Kidney (tissue), 22 donors: ENCODE measurements at places on chromosomes 5 and 9. TPM values are rescaled to one million over a fixed set of nuclear protein-coding genes. Genes with fewer than 3 reads are reported as not detected.
A peak's percentile ranks its signal among the peaks of the same experiment; 100 is the strongest.

DNA sequence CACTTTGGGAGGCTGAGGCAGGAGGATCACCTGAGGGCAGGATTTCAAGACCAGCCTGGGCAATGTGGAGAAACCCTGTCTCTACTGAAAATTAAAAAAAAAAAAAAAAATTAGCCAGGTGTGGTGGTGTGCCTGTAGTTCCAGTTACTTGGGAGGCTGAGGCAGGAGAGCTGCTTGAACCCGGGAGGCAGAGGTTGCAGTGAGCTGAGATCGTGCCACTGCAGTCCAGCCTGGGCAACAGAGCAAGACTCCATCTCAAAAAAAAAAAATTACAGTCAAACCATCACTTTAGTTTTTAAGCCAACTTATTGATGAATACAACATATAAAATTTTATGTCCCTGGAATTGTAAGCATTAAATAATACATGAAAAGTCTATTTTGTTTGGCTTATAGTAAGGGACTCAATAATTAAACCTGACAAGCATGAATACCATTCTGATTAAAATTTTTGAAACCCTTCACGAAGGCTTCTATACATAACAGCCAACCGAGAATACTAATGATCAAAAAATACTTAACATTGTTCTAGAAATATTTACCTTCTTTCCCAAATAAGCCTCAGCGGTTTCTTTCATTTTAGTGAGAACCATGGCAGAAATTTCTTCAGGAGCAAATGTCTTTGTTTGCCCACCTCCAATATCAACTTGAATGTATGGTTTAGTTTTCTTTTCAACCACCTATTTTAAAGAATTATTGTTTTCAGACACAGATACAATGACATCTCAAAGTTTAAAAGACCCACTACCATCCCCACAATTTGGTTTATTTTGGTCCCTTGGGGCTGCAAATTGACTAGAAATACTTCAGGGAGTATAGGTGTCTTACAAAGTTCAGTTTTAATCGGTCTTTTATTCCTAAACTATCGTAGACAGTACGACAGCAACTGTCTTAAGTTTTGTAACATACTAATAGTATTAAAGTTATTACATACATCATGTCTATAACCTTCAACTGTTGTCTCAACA lies 1.2 kb downstream of the HSPA5 start:
- H3K36me3 ChIP-seq, result peaks cover 40% of the 10 kb centered on the region
- no peak overlapping the region for H3K27ac ChIP-seq
- peaks cover 6% of the 10 kb centered on the region for H3K4me1 ChIP-seq
- peak overlapping the region; percentile 83 for H3K4me3 ChIP-seq
- no peak for DNase-seq
- H3K27me3 ChIP-seq, result no peaks in the 10 kb centered on the region

GRCh38 chr5:159207222-159207685 lies 2.1 kb downstream of the RNF145 start:
- H3K27me3 ChIP-seq, result no peaks in the 10 kb centered on the region
- no peaks in the 10 kb centered on the region for H3K36me3 ChIP-seq
- no peak for DNase-seq
- peaks cover 2% of the 10 kb centered on the region for H3K4me1 ChIP-seq
- H3K4me3 ChIP-seq, result peak overlapping the region; percentile 87
- peak overlapping the region; percentile 88 for H3K27ac ChIP-seq

DNA sequence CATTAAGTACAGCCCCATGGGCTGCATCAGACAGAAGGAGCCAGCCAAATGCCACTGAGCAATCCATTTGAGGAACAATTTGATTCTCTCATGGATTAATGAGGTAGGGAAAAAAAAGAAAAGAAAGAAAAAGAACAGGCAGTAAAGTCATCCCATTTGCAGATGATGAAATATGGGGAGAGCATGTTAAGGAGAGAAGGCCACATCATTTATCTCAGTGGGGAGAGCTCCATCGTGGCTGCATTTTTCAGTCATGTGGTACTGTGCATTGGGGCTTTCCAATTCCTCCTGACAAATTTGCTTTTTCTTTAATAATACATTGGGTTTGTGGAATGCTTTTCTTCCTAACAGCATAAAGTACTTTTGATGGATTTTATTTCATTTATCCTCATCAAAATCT lies 375.2 kb upstream of the TLE4 start:
- H3K4me1 ChIP-seq, result no peaks in the 10 kb centered on the region
- no peak for DNase-seq
- no peak overlapping the region for H3K4me3 ChIP-seq
- H3K27me3 ChIP-seq, result no peaks in the 10 kb centered on the region
- no peaks in the 10 kb centered on the region for H3K36me3 ChIP-seq
- H3K27ac ChIP-seq, result no peak overlapping the region

- no peaks in the 10 kb centered on the region for H3K36me3 ChIP-seq
- H3K4me1 ChIP-seq, result no peaks in the 10 kb centered on the region
- no peaks in the 10 kb centered on the region for H3K27me3 ChIP-seq
- no peak for DNase-seq
- H3K4me3 ChIP-seq, result no peak overlapping the region
Observed at GRCh38 chr9:134800791-134801339, 79.7 kb upstream of the FCN2 start.

DNA sequence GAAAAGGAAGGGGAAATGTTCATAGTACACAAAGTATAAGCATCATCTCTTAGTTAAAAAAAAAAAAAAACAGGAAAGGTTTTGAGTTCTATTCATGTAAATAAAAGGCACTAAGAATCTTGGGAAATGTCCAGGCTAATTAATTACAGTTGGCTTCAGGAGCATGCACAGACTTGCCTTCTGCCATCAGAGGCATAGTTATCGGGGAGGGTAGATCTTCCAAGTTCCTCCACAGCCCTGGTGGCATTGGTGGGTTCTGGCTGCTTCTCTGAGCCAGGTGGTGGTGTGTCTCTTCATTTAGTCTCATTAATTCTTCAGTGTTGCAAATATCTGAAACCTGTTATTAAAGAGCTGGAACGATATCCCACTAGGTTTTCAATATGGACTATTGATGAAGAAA lies 85.2 kb downstream of the TMEM252 start:
- H3K36me3 ChIP-seq, result no peaks in the 10 kb centered on the region
- H3K27ac ChIP-seq, result no peak overlapping the region
- H3K4me1 ChIP-seq, result no peaks in the 10 kb centered on the region
- H3K4me3 ChIP-seq, result no peak overlapping the region
- H3K27me3 ChIP-seq, result no peaks in the 10 kb centered on the region

DNA sequence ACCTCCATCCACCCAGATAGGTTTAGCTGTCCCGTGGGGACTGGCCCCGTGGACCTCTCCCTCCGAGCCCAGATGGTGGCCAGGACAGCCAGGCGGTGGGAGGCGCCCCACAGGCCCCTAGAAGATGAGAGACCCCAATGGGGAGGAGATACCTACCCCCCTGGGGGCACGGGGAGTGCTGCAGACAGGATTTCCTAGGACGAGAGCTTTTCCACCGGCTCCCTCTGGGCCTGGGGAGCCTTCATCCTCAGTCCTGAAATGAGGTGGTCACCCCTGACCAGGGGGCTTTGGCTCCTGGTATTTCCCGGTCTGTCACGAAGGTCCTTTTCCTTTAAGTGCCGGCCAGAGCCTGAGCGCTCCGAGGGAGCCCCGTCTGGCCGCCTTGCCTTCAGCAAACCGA lies 46.8 kb downstream of the MRPL36 start:
- no peaks in the 10 kb centered on the region for H3K27me3 ChIP-seq
- H3K36me3 ChIP-seq, result no peaks in the 10 kb centered on the region
- DNase-seq, result peak; percentile 23

GRCh38 chr5:39584927-39585326 lies 160.1 kb upstream of the DAB2 start:
- no peak for DNase-seq
- H3K36me3 ChIP-seq, result no peaks in the 10 kb centered on the region
- no peaks in the 10 kb centered on the region for H3K27me3 ChIP-seq
- no peak overlapping the region for H3K4me3 ChIP-seq
- no peaks in the 10 kb centered on the region for H3K4me1 ChIP-seq

- H3K4me3 ChIP-seq, result no peak overlapping the region
- H3K4me1 ChIP-seq, result no peaks in the 10 kb centered on the region
- no peaks in the 10 kb centered on the region for H3K36me3 ChIP-seq
Observed at GRCh38 chr5:16557477-16557876, 59.3 kb downstream of the RETREG1 start.

DNA sequence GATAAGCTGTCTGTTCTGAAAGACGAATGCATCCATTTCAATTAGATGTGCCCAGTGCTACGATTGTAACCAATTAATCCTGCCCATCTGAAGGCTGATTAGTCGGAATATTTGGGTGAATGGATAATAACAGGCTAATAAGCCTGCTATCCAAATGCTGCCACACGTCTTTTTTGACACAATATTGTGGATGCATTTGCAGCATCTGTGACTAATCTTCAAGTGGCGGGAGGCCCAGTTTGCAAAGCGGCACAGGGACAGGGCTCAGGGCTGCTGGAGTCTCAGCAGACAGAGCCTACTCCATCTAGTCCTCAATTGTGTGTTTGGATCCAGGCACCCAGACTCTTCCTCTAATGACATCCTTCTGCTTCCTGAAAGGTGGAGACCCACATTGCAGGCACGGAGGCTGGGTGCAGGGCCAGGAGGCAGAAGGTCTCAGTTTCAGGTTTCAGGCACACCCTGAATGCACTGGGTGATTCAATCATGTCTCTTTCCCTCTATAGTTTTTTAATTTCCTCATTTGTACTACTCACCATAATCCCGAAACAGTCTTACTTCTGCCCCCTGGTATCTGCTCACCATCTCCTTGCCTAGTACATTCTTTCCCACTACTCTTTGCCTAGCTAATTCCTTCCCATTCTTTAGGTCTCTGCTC lies 169.6 kb downstream of the ASTN2 start:
- H3K27ac ChIP-seq, result no peak overlapping the region
- H3K4me3 ChIP-seq, result no peak overlapping the region
- H3K27me3 ChIP-seq, result no peaks in the 10 kb centered on the region
- H3K4me1 ChIP-seq, result no peaks in the 10 kb centered on the region
- no peaks in the 10 kb centered on the region for H3K36me3 ChIP-seq

GRCh38 chr9:134592819-134593200 lies 48.8 kb upstream of the COL5A1 start:
- no peak overlapping the region for H3K27ac ChIP-seq
- H3K36me3 ChIP-seq, result no peaks in the 10 kb centered on the region
- H3K27me3 ChIP-seq, result no peaks in the 10 kb centered on the region
- H3K4me3 ChIP-seq, result no peak overlapping the region

- no peaks in the 10 kb centered on the region for H3K4me1 ChIP-seq
- H3K36me3 ChIP-seq, result no peaks in the 10 kb centered on the region
Observed at GRCh38 chr9:3138231-3139229, 294.6 kb upstream of the PUM3 start.

DNA sequence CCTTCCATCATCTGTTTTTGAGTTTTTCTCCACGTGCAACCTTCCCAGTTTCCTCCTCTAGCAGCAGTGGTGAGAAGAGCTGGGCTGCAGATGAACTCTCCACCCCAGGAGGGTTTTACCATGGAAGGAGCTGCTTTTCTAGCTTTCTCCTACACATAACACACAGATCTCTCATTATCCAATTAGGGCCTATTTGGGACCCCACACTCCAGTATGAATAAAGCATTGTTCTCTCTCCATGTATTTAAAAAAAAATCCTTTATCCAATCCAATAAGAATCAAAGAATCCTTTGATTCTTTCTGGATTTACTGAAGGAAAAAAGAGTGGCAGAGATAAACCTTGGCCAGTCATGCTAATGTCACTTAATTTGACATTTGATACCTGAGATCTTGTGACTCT lies 31.6 kb upstream of the NAA35 start:
- no peak overlapping the region for H3K4me3 ChIP-seq
- no peak for DNase-seq
- H3K27ac ChIP-seq, result no peak overlapping the region
- no peaks in the 10 kb centered on the region for H3K4me1 ChIP-seq

DNA sequence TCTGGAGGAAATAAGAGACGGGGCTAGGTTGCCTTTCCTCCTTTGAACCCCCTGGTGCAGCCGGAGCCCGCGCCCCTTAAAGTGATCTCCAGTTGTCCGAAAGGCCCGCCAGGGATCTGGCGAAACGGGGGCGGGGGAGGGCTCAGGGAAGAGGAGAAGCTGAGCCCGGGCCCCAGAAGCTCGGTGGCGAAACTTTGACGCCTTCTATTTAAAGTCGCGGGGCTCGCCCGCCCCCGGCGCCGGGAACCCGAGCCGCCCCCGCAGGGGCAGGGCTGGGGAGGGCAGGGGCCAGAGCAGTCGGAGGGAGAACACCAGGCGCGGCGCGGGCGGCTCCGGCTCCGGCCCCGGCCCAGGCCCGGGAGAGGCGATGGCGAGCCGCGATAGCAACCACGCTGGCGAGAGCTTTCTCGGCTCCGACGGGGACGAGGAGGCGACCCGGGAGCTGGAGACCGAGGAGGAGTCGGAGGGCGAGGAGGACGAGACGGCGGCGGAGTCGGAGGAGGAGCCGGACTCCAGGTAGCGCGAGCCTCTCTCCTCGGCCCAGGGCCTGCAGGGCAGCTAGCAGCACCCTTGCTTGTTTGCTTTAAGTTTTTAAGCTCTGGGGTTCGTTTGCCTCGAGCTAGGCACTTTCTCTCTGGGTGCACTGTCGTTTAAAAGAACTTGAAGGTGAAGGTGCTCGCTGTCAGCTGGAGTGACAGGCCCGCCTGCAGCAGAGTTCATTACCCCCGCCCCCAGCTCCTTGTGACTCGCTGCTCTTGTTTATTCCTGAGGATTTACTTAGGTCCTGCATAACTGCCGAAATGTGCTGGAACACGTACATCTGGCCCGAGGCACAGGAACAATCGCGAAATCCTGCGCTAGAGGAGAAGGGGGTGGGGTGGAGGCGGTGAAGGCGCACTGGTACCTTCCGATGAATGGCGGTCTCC lies at the start of gene CMYA5:
Gene CMYA5, plus strand, starts transcription at position 296 of the 926 bp plus-strand sequence. Its CDS starts 72 bp downstream, at position 368.
- H3K27me3 ChIP-seq, result no peaks in the 10 kb centered on the region
- no peaks in the 10 kb centered on the region for H3K36me3 ChIP-seq
- DNase-seq, result peak; percentile 67
- H3K4me3 ChIP-seq, result peak within 1 kb of the TSS; percentile 77
- H3K4me1 ChIP-seq, result peaks cover 8% of the 10 kb centered on the region
- H3K27ac ChIP-seq, result peak within 1 kb of the TSS; percentile 81

DNA sequence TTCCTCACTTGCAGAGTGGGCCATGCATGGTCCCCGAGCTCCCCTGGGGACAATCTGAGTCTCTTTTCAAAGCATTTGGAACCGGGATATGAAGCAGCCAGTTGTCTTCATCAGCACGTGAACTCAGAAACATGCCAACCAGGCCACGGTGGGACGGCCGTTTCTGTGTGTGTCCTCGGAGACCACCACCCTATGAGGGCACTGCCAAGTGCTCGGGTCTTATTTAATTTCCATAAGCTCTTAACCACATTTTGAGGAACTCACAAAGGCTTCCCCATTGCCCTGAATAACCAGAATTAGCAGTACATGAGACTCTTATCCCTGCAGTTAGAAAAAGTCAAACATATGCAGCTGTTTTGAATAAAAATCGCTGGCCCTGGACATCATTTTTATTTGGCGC lies 60.1 kb downstream of the OTULIN start:
- DNase-seq, result no peak
- peaks cover 6% of the 10 kb centered on the region for H3K4me1 ChIP-seq
- no peak overlapping the region for H3K4me3 ChIP-seq
- H3K27me3 ChIP-seq, result no peaks in the 10 kb centered on the region

Gene GARIN3
- not detected for total RNA-seq

Gene KCNMB1
- total RNA-seq, result 4.5 TPM

Gene SLC34A1
- total RNA-seq, result 0.91 TPM
